ENCODE measurements at places on chromosomes 4 and X.
A peak's percentile ranks its signal among the peaks of the same experiment; 100 is the strongest.

DNA sequence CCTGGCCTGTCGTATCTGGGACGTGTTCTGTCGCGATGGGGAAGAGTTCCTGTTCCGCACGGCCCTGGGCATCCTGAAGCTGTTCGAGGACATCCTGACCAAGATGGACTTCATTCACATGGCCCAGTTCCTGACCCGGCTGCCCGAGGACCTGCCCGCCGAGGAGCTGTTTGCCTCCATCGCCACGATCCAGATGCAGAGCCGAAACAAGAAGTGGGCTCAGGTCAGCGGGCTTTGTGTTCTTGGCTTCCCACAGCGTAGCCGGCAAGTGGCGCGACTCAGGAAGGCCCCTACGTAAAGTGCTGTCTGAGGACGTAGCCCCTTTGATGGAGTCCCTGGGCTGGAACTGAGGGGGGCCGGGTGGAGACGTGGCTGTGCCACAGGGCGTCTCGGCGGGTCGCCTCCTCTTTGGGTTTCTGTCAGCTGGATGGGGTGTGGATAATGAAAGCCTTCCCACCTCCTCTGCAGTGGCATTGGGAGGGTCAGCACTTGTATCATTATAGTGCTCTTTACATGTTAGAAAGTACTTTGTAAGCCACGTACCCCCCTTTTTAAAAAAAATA, 18.1 kb upstream of the TADA2B start:
- no peak for DNase-seq

DNA sequence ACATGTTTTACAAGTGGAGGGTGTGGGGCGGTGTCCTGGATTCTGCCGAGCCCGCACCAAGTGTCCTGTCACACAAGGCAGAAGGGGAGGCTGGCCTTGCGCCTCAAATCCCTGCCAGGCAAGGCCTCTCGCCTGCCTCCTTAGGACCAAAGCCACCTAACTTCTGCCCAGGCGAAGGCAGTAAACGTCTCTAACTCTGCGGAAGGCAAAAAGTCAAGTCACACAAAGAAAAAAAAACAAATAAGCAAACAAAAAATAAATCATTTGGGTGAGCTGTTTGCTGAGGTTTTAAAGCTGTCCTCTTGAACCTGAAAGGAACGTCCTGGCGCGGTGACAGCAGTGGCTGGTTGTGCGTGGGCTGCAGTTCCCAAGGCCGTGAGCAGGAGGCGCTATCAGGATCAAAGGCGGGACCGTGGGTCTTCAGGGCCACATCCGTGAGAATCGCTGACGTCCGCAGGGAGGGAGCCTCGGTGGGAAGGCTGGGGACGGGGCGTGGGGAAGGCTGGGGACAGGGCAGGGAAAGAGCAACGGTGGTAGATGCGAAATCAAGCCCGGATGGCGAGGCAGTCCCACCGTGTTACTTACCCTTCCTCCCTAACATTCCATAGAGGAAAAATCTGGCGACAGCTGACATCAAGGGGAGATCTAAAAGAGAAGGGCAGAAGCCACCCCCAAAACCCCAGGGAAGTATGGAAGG, 99.1 kb downstream of the TRAPPC11 start:
- no peak for DNase-seq

- DNase-seq: no peak
These were observed 18.2 kb downstream of the CCNG2 start for GRCh38 chr4:77175201-77175611.

GRCh38 chr4:48065587-48066052, 49.0 kb downstream of the NIPAL1 start:
- DNase-seq: no peak

DNA sequence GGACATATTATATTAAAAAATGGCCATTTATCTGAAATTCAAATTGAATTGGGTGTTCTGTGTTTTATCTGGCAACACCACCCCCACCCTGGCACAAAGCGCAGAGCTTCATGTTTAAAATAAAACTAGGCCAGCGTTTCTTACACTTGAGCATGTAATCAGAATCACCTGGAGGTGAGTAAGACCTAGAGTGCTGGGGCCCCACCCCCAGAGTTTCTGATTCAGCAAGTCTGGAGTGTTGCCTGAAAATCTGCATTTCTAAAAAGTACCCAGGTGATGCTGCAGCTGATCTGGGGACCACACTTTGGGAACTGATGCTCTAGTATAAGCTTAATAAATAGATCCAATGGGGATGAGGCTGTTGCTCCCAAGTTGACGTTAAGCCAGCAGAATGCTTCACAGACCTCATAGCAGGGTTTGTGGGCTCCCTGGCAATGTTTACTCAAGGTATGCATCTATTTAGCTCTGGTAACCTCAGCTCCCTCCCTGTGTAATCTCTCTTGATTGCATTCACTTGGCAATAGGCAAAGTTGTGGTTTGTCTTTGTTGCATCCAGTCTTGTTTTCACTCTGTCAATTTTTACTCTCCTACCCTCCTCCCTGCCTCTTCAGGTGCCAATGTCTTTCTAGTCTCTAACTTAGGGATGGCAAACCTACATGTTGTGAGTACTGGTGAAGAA, 99.8 kb upstream of the TEX13D start:
- no peak for DNase-seq

DNA sequence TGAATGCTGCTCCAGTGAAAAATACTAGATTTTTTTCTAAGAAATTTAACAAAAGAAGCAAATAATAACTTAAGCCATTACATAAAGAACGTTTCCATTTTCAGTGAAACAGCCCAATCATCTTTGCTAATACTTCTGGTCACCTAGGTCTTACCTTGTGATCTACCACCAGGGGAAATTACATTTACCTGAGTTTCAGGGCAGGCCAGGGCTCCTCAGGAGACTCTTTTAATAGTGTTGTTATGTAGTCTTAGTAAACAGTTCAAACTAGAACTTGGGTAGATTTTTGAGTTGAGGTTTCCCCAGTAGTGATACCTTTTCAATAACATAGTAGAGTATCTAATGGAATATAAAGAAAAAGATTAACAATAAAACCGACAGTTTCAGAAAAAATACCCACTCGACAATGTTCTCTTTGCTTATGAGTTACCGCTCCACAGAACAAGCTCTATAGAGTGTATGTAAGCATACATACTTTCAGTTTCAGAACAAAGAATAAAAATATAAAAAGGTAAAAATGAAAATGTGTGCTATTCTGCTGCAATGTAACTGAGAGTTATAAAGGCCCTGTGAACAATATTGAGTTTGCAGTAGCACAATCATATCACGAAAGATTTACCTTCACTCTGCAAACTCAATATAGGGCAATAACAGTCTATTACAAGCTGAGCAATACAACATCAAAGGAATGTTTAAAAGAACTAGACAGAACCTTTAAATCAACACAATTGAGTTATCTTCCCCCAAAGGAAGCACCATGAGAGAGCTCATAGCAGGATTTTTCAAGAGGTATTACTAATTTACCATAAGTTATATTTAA, 165.8 kb downstream of the ATOH1 start:
- DNase-seq: no peak

GRCh38 chr4:4764558-4764905, 94.9 kb upstream of the MSX1 start:
- DNase-seq: no peak

DNA sequence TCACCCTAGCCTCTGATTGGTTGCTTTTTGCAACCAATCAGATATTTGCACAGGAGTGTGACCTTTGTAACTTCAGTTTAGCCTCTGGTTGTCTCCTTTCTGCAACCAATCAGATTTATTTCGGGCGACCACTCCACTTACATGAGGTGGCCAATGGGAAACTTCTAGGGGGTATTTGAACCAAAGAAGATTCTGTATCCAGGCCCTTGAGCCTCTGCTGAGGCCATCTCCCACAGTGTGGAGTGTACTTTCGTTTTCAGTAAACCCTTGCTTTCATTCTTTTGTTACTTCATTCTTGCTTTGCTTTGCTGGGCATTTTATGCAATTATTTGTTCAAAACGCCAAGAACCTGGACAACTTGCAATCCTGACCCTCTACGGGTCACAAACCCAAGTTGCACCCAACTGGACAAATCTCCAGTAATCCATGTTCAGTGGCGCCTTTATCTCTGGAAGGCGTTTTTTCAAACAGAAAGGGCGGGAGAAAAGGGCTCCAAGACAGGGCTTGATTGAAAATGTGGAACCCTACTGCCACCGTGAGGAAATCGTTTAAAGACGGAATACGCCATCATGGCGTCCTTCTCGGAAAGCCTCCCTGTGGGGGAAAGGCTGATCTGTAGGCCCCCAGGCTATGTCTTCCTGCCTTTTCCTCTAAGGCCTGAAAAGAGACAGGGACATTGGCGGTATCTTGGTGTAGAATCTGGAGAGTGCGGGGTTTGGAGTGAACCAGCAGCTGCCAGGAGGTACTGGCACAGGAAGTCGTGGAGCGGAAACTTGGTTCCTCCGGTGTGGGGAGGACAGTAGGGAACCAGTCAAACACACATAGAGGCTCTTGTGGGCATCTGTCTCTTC, 184.6 kb downstream of the OR13H1 start:
- DNase-seq: peak; percentile 65

GRCh38 chrX:38236901-38237615, 16.4 kb upstream of the SRPX start:
- DNase-seq: no peak

GRCh38 chr4:2968381-2968780, 5.0 kb downstream of the GRK4 start:
- peak; percentile 32 for DNase-seq

Data from fibroblast of lung (primary cell).